ENCODE measurements at places on chromosomes 6 and 20.
A peak's percentile ranks its signal among the peaks of the same experiment; 100 is the strongest.

DNA sequence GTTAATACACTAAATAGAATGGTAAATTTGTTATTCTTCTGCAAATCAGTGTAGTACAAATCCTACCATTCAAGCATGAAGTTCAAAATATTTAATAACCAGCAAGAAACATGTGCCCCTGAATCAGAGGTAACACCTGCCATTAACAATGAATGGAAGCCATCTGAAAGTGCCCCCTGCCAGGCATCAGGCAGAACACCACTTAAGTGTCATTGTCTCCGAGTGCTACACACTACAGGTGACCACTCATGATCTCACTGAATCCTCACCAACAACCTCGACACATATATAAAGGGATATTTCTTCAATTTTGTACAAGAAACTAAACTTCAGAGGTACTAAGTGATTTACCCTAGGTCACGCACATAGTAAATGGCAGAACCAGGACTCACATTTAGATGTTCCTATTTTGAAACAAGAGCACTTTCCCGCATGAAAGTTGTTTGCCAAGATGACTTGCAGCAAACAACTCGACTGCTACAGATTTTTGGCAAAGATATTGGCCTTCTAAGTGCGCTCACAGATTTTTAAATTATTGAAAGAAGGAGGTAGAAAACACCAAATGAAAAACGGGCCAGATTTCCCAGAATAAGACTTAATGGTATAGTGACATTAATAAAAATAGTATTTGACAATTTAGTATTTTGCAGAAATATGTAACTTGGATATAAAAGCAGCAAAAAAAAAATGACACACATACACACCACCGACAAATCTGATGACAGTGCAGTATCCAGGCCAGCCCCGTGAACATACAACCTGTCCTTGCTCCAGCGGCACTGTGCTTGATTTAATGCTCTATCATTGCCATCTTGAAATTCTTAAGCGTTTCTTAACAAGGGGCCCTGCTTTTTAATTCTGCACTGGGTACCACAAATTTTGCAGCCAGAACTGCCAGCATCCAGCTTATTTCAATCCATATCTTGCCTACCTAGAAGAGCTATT lies 274.5 kb downstream of the ALDH8A1 start:
- no peak for DNase-seq

DNA sequence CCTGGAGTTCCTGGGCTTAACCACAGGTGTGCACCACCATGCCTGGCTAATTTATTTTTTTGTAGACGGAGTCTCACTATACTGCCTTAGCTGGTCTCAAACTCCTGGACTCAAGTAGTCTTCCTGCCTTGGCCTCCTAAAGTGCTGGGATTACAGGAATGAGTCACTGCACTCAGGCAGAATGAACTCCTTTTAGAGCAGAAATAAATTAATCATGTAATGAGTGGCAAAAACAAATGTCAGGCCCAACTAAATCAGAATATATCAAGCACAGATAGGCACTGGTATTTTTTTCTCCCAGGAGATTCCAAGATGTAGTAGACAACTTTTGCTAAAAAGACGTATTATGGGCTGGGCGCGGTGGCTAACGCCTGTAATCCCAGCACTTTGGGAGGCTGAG lies 2.6 kb downstream of the RPS10 start:
- DNase-seq, result no peak

GRCh38 chr6:9100869-9101580 lies 665.7 kb upstream of the SLC35B3 start:
- DNase-seq, result no peak

- DNase-seq, result no peak
These were observed 1095.2 kb downstream of the GRIK2 start for GRCh38 chr6:102488729-102489128.

GRCh38 chr6:24899136-24899996 lies 36.4 kb downstream of the RIPOR2 start:
- no peak for DNase-seq

DNA sequence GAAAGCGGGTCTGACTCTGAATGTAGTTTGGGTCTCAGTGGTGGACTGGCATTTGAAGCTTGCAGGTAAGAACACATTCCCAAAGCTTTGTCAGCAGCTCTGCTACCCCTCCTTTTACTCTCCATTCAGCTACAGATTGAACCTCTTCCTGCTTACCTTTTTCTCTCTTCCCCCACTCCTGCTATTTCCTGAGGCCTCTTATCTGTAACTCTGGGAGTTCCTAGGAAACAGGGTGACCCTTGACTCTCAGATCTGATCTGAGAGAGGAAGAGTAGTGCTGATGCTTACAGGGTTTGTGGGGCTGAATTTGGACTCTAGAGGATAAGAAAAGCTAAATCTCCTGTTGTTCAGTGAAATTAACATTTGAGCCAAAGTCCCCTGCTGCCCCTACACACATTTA lies 21.4 kb downstream of the BRPF3 start:
- DNase-seq, result no peak

DNA sequence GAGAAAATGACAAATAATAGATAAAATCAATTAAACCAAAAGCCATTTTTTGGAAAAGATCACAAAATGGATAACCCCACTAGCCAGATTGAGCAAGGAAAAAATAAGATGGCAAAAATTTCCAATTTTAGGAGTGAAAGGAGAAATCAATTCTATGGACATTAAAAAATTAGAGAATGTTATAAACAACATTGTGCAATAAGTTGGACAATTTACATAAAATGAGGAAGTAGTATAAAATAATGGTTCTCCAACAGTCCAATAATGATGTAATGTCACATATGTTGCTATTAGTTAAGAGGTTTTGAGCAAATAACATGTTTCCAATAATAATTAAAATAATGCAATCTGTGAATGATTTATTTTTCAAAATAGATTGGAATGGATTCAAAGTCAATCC lies 3.1 kb upstream of the SNAP91 start:
- DNase-seq, result no peak

DNA sequence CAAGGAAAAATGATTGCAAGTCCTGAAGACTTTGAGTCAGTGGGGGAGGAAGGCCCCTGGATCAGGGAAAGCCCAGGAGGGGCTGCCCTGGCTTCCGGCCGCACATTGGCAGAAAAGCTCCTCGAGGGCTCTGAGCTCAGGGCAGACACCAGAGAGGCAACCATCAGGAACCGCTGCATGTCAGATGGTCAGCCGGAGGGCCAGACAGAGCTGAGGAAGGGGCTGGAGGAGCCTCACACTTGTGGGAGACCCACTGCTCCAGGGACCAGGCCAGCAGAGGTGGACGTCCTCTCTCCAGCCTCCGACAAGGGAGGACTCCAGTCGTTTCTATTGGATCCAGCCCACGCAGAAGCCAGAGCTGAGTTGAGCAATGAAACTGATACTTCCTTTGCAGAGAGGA lies 30.2 kb upstream of the AAR2 start:
- no peak for DNase-seq

GRCh38 chr6:24980507-24981385 lies 45.0 kb upstream of the RIPOR2 start:
- DNase-seq, result no peak

DNA sequence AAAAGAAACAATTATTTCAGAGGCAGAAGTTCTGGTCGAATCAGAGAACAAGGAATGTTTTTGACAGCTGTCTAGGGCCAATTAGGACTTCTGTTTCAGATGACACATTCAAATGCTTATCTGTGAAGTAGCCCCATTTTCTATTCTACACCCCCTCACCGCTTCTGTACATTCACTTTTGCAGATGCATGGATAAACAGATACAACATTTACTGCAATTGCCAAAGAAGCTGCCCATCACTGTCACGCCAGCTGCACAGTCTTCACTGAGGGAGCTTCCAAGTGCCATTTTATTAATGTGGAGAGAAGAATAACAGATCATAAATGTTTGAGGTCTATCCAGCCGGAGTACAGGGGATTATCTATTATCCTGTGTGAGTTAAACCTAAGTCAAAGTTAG lies 426.8 kb upstream of the ARID1B start:
- DNase-seq, result no peak

DNA sequence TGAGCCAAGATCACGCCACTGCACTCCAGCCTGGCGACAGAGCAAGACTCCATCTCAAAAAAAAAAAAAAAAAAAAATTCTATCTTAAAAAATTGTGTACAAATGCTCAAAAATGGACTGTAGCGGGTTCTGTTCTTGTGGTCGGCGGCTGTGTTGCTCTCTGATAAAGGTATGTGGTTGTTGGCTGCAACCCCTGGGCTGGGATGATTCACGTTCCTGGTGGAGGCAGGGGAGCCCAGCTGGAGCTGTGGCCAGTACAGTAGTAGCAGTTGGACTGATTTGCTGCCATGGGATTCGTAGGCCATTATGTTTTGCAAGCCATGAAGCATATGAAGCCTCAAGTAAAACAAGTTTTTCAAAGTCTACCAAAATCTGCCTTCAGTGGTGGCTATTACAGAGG lies 22.3 kb downstream of the MDN1 start:
- DNase-seq, result no peak

- DNase-seq, result no peak
These were observed 9.1 kb downstream of the RBCK1 start for GRCh38 chr20:416950-417800.

DNA sequence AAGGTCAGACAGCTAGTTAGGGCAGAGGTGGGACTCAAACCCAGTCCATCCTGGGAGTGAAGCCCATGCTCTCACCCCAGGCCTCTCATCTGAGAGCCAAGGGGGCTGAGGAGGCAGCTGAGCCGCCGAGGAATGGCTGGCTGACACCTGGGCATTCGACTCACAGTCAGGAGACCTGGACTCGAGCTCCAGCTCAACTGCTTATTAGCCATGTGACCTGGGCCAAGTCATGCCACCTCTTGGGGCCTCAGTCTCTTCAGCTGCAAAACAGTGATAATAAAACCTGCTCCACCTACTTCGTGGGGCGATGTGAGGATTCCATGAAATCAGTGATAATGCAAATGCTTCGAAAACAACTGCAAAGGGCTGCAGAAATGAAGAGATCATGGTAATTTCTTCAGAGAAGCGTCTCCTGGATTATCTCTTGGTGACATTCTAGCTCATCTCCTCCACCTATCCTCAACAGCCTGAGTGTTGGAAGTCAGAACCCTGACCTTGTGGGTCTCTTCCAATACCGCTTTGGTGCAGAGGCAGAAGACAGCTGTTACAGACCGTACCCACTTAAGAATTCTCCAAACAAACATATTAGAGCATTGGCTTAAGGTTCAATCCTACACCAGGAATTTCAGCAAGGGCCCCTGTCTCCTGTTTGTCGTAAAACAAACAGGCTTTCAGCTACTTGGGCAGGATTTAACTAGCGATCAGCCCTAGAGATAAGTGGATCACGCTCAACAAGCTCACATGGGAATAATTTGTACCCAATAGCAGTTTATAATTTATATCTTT lies 60.0 kb upstream of the PIM1 start:
- DNase-seq, result no peak

GRCh38 chr20:49507741-49508434 lies 25.4 kb upstream of the KCNB1 start:
- DNase-seq, result no peak

DNA sequence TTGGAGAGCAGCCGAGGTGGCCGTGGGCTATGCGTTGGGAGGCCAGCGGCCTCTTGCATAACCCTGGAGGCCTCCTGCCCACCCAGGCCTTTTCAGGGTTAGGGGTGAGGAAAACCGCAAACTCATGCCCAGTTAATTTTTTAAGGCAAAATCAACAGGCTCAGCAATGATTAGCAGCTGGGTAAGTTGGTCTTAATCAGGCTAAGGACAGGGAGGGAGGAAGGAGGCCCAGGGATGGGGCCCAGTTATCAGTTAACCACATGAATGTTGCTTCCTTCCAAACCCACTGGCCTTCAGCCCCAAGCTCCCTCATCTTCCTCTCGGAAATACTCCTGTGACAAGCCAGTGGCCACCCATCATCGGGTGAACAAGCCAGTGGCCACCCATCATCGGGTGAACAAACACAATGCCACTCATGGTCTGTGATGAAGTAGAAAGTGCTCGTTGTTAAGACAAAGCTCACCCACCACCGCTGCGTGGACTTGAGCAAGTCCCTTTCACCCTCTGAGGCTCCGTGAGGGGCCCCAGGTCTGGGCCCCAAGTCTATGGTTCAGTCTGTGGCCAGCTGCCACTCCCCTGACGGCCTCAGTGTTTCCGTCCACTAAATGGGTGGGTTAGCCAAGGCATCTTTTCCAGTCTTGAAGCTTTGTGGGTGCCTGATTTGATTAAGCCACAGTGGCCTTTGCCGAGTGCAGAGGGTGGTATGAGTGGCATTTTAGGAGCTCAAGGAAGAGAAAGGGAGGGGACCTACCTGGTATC lies 39.4 kb downstream of the HNF4A start:
- no peak for DNase-seq

DNA sequence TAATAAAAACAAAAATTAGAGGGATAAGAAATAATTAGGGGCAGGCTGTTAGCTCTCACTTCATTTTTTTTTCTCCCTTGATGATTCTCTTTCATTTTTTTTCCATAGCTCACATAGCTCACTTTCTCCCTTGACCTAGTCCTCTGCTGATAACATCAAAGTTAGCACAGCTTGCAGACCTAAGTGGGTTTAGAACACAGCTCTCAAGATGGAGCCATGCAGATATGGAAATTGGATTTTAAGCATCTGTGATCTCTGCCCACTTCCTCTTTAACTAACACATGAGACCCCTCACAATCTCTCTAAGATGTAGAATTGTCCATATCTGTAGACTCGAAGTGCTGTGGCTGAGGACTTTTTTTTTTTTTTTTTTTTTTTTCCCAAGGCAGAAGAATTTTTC lies 257.1 kb downstream of the SOX4 start:
- no peak for DNase-seq

- DNase-seq, result no peak
These were observed 114.2 kb downstream of the MAP3K7 start for GRCh38 chr6:90472716-90473115.

DNA sequence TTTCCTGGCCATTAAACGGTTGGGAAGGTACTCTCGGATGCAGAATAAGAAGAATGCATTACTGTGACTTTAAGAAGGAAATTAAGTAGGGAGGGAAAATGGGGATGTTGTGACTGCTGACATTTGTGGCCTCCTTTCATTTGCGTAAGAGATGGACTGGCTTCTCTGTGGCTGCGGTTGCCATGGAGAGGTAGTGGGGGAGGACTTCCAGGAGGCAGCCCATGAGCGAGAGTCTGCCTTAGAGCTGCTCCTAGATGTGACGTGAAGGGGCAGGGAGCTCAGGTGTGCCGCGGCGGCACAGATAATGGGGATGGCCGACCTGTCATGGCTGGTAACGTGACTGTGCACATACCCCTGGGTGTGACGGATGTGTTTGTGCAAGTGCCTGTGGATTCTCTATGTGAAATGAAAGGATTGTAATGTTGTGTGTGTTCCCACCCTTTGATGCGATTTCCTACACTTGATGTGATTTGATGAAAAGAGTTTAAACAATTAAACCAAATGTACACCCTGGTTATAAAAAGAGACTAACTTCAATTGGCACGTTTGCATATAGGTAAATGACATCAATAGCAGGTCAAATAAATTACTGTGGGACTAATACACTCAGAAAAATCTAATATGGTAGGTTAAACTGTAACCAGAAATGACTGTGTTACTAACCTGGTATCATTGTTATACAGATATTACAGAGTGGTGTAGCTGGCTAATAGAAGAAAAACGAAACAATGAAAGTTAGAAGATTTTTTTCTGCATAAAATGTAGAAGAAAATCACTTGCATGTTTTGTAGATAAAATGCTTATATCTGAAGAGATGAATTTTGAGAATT lies 48.9 kb downstream of the HIVEP1 start:
- DNase-seq, result peak; percentile 42

- DNase-seq, result no peak
These were observed 589.9 kb upstream of the ADGRB3 start for GRCh38 chr6:68045193-68045592.
